Foreskin melanocyte (primary cell): ENCODE measurements at places on chromosomes 7 and 10.

DNA sequence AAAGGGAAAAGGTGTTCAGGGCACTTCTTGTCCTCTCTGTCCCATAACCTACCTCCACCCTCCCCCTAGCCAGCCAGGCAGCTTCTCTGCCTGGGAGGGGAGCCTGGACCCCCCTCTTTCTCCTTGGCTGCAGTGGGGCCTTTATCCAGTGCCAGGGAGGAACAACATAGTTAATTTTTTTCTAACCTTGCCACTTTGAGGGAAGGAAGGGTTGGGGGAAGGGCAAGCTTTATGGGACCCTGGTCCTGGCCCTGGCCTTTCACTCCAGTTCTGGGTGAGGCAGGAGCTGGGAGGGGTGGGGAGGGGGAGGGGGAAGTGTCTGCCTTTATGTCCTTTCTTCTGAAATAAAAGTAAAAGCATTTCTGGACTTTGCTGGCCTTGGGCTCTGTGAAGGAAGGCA, 4.5 kb downstream of the VGF start:
- DNase-seq: no peak

- DNase-seq: no peak
Observed at GRCh38 chr10:42476101-42476500, 162.3 kb downstream of the ZNF33B start.

DNA sequence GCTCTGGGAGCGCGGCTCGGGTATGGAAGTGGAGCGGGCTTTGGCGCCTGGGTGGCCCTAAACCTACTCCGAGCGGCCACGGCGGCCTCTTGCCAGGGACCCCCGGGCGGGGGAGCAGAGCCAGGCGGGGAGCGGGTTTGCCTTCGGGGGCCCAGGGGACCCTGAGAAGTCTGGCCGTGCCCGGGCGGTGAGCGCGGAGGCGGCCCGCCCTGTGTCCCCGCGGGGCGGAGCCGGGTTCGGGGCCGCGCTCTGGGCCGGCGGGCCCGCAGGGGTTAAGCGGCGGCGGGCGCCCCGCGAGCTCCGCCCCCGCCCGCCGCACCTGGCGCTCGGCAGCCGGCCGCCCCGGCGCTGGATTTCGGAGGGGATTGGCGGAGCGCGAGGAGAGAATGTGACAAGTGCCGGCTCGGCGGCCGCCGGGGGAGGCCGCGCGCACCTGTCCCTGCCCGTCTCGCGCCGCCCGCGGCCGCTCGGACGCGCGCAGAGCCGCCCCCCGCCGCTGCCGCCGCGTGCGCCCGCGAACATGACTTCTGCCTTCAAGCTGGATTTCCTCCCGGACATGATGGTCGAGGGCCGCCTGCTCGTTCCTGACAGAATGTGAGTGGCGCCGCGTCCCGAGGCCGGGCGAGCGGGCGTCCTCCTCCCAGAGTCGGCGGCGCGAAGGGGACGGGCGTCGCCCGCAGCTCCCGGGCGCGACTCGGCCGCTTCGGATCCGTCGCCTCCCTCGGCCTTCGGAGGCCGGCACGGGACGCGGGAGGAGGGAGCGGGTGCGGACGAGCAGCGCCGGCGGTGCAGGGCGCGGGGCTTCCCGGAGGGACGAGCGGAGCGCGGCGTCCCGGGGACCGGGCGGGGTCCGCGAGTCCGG, at the start of gene CELF2:
Gene CELF2 (plus strand): TSS at position 303 of the 862 bp plus-strand sequence. CDS start 218 bp downstream, at position 521.
- peak; percentile 3 for DNase-seq

- peak; percentile 64 for DNase-seq
Observed at GRCh38 chr7:37916673-37917660, at the start of gene SFRP4. Gene SFRP4, minus strand, starts transcription at chr7:37916817. Its CDS starts 280 bp downstream, at chr7:37916537.

DNA sequence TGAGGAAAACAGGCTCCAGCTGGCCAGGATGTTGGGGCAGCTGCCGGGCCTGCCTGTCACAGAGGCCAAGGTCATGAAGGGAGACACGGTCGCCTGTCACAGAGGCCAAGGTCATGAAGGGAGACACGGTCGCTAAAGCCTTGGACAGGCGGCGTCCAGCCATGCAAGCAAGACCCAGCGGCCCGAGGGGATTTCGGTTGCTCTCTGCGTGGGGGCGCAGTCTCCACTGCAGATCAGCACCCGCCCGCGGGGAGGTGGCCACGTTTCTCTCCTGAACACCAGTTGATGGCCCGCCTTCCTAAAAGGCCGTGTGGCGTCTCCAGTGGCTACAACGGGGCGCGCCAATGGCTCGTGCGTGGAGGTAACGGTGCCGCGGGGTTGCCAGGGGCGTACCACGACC, 67.0 kb upstream of the PCGF5 start:
- no peak for DNase-seq

DNA sequence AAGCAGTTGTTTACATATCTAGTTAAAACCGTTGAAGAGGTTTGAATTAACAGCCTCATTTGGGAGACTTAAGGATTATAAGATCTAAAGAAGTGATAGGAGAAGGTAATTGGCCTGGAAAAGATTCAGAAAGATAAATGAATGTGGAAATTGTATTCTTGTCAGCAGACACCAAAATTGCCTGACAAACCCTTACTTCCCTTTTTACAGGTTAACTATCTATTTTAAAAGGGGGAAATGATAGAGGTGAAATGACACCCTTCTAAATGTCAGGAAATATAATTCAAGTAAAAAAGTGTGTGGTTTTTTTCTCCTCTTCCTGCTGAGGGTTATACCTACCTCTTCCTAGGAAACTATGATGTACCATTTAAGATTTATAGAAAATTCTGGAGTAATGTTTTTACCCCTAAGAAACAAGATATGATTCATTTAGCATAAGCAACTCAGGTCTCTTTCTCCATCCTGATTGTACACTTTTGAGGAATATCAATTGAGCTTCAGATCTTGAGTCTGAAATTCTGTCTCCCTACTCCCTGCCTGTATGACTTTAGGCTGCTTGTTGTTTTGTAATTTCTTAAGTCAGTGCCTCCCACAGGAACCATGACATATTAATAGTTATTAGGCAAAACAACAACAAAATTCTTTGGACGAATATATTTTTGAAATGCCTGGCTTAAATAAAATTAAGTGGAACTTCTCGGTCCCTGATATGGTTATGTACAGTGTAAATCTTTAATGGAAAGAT, 250.4 kb downstream of the RNLS start:
- no peak for DNase-seq

DNA sequence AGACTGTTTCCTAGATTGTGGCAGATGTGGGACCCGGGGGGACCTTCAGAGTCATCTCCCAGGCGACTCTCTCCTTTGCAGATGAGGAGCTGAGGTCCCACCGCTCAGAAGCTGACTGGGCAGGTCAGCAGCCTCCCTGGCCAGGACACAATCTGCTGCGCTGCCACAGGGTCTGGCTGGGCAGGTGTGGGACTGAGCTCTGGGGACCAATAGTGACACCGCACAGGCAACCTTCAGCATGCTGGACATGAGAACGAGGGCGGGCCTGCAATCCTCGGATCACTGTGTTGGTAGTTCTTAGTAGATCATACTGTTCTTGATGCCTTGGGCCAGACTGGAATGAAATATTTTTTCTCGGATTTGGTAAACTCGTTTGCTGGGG, 20.5 kb upstream of the CRYGN start:
- DNase-seq: no peak

- DNase-seq: no peak
Observed at GRCh38 chr7:44534087-44534486, 7.0 kb downstream of the NPC1L1 start.

- no peak for DNase-seq
Observed at GRCh38 chr10:1418031-1418550, 319.2 kb downstream of the ADARB2 start.

DNA sequence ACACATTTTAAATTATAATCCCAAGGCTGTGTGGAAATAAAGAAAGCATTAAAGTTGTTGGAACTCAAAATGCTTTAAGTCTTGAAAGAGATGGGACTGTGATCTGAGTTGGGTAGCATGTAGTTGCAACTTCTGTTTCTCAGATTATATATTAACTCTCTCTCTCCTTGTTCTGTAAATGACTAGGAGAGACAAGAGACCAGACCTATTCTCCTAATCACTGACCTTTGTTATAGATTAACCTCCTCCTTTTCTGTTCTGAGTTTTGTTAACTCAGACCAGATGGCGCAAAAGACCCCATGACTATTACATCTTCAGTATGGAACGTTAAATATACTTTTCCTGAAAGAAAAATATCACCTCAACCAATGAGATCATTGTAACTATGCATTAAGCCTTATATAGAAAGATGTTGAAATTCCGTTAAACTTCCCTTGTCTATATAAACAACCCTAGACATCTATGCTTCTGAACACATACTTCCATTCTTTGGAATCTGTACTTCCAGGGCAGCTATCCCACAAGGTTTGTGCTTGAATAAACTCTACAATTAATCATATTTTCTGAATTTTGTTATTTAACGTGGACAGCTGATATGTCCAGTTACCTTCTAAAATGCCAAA, 143.5 kb upstream of the TRIM24 start:
- no peak for DNase-seq

DNA sequence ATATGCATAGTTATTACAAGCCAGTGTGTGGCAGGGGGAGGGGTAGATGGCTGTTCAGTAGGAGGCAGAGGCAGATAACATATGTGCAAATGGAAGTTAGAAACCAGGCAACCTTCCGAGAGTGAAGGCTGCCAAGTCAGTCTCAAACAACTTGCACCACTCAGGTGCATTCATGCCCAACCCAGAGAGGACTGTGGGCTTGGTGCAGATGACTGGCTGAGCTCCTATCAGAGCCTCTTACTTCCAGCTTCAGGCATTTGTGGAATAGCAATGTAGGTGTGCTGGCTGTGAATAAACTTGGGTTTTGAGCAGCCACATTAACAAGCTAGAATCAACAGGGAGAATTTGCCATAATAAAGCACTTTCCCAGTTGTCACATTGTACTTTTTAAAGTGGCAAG, 789.8 kb downstream of the PHTF2 start:
- DNase-seq: no peak

GRCh38 chr7:69808391-69808790, 210.1 kb downstream of the AUTS2 start:
- no peak for DNase-seq

- DNase-seq: no peak
Observed at GRCh38 chr10:126846959-126847358, 58.3 kb upstream of the DOCK1 start.
